ENCODE measurements at places on chromosomes 13 and 19.

- H3K27me3 ChIP-seq: no peaks in the 10 kb centered on the region
- no peak overlapping the region for H3K4me3 ChIP-seq
- no peak for DNase-seq
Measured at GRCh38 chr13:111634410-111634809, 314.0 kb downstream of the TEX29 start.

DNA sequence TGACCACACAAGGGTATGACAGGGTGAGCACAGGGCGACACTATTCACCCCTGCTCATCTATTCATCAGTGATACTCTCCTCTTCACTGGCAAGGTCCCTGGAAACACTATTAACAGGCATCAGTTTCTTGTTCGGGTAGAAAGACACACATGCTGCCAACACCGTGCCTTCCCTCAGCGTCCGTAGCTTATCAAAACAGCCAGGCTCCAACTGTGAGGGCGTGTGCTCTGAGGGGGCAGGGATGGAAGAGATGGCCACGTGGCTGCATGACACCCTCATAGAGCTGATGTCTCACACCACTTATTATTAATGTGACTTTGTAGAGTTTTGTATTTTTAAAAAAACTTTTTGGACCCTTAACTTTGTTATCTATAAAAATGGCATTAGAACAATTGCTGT lies 160.3 kb downstream of the ITGBL1 start:
- no peaks in the 10 kb centered on the region for H3K4me1 ChIP-seq
- no peak overlapping the region for H3K4me3 ChIP-seq
- H3K27me3 ChIP-seq: peaks cover under 1% of the 10 kb centered on the region
- DNase-seq: no peak
- no peak overlapping the region for H3K27ac ChIP-seq

DNA sequence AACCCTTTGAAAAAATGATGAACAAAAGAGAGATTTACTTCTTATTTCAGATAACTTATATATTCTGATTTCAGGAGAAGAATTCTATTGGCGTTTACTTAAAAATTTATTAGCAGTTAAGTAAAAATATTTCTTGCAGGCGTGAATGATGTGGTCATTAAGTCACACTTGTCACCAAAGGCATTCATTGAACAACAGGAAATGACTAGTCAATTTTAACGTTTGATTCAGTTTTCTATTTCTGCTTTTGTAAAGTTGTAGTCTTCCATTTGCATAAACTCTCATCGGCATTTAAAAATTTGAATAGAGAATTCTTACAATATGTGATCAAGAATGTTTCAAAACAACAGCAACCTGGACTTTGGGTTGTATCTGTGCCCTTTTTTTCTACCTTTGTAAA lies 83.4 kb downstream of the GPR12 start:
- DNase-seq: no peak
- no peak overlapping the region for H3K4me3 ChIP-seq
- H3K4me1 ChIP-seq: no peaks in the 10 kb centered on the region
- H3K27me3 ChIP-seq: peaks cover 10% of the 10 kb centered on the region
- no peak overlapping the region for H3K27ac ChIP-seq

- H3K27ac ChIP-seq: peak overlapping the region; percentile 60
- peak overlapping the region; percentile 63 for H3K4me3 ChIP-seq
- peak; percentile 71 for DNase-seq
- no peaks in the 10 kb centered on the region for H3K36me3 ChIP-seq
- H3K4me1 ChIP-seq: peaks cover 19% of the 10 kb centered on the region
- H3K27me3 ChIP-seq: peaks cover 11% of the 10 kb centered on the region
Measured at GRCh38 chr19:38263689-38264485, 486 bp upstream of the SPINT2 start.

GRCh38 chr13:59625111-59625510 lies 538.6 kb downstream of the DIAPH3 start:
- no peak overlapping the region for H3K4me3 ChIP-seq
- H3K27ac ChIP-seq: no peak overlapping the region
- no peak for DNase-seq
- H3K4me1 ChIP-seq: no peaks in the 10 kb centered on the region
- peaks cover 7% of the 10 kb centered on the region for H3K27me3 ChIP-seq

DNA sequence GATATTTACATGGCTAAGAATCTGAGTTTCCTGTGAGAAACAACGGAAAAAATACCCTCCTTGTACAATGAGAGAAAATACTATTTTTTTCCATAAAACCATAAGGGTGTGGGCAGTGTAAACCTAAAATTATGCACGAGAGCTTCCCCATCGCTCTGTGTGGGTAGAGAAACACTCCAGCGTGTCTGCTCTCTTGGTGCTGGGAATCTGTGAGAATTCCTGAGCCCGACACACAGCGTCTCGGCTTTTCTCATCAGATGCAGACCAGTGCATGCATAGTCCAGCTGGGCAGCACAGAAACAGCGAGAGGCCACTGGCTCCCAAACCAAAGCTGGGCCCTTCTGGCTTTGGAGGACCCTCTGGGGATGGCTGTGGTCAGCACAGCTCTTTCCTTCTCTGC lies 12.0 kb downstream of the PLPP2 start:
- peaks cover 13% of the 10 kb centered on the region for H3K27me3 ChIP-seq
- no peaks in the 10 kb centered on the region for H3K36me3 ChIP-seq
- H3K27ac ChIP-seq: no peak overlapping the region
- H3K4me1 ChIP-seq: no peaks in the 10 kb centered on the region
- no peak for DNase-seq

DNA sequence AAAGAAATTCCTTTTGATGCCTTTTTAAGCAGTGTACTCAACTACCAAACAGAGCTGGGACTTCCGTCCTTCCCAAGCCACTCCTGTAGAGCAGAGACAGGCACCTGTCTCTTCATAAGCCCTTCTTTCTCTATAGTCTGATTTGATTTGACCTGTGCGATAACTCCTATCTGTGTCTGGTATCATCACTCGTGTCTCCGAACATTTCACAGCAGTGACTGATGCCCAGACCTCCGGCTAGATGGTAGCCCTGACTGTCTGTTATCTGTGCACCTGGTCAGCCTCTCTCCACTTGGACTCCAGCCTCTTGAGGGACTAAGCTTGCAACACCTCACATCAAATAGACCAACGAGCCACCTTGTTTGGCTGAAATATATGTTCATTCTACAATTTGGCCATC lies 316.2 kb upstream of the ZNF507 start:
- H3K27me3 ChIP-seq: no peaks in the 10 kb centered on the region
- no peak overlapping the region for H3K27ac ChIP-seq
- H3K36me3 ChIP-seq: no peaks in the 10 kb centered on the region
- H3K4me1 ChIP-seq: no peaks in the 10 kb centered on the region

- no peaks in the 10 kb centered on the region for H3K36me3 ChIP-seq
- no peak for DNase-seq
- H3K4me3 ChIP-seq: peak overlapping the region; percentile 85
- peak overlapping the region; percentile 90 for H3K27ac ChIP-seq
- peaks cover 33% of the 10 kb centered on the region for H3K4me1 ChIP-seq
Measured at GRCh38 chr19:1861599-1862031, 1.8 kb downstream of the KLF16 start.

GRCh38 chr13:113140677-113141600 lies 17.5 kb upstream of the PROZ start:
- H3K4me1 ChIP-seq: no peaks in the 10 kb centered on the region
- no peaks in the 10 kb centered on the region for H3K36me3 ChIP-seq
- H3K27ac ChIP-seq: no peak overlapping the region
- no peak overlapping the region for H3K4me3 ChIP-seq
- no peak for DNase-seq

DNA sequence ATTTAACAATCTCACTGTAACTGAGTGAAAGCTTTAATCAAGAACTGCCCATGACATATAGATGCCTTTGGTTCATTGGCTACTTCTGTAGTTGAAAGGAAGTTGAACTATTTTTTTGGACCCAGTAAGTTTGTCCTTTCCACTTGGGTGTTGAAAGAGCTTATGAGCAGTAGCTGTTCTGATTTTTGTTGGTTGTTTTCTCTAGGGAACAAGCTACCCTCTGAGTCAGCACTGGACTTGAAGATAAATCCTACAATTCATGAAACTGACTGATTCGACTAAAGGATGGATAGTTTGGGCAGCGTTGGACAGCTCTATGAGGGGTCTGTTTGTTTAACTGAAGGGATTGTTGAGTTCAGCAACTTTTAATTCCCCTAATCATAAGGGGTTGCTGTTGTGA lies 101.0 kb downstream of the PAN3 start:
- H3K4me3 ChIP-seq: no peak overlapping the region
- no peak overlapping the region for H3K27ac ChIP-seq
- DNase-seq: no peak
- H3K27me3 ChIP-seq: no peaks in the 10 kb centered on the region

GRCh38 chr13:104759069-104759468 lies 1692.9 kb upstream of the SLC10A2 start:
- H3K27ac ChIP-seq: no peak overlapping the region
- H3K36me3 ChIP-seq: no peaks in the 10 kb centered on the region
- H3K27me3 ChIP-seq: no peaks in the 10 kb centered on the region
- H3K4me1 ChIP-seq: no peaks in the 10 kb centered on the region
- no peak for DNase-seq

- H3K27ac ChIP-seq: no peak overlapping the region
- peaks cover 24% of the 10 kb centered on the region for H3K27me3 ChIP-seq
- no peaks in the 10 kb centered on the region for H3K4me1 ChIP-seq
- no peak overlapping the region for H3K4me3 ChIP-seq
Measured at GRCh38 chr13:27012482-27013197, 159.0 kb downstream of the USP12 start.

DNA sequence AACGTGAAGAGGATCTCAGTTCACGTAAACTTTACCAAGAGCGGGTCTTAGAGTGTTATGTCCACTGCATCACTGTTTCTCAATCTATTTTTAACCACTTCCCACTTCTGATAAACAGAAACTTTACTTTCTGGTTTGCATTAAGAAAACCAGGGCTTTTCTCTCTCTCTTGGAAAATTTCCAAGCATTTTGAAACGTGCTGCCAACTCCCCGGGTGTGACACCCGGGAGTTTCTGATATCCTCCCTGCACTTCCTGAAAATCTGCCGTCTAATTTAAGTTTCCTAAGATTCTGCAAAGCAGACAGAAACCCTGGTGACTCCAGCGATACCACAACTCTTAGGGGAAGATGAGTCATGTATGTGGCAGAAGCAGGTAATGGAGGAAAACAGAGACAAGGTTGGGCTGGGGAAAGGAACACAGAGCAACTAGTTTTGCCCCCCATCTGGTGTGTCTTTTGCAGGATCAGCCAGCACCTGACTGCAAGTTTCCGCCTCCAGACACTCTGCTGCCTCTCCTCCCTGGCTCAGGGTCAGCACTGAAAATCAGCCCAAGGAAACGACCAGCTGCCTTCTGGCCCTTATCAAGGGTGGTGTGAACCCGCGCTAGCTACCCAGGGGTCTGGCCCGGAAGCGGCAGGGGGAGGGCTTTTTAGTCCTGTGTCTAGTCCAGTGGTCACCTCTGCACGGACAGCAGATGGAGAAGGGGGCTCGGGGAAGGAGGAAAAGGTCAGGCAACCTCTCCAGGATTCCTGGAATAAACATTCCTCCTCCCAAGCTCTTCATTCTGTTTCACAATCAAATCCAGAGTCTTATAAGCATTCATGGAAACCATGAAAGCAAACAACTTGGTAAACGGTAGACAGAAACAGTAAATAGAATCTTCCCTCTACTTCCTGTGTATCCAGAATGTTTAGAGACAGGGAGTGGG lies 11.3 kb upstream of the FFAR2 start:
- peak overlapping the region; percentile 75 for H3K27ac ChIP-seq
- H3K27me3 ChIP-seq: peaks cover 28% of the 10 kb centered on the region
- peak overlapping the region; percentile 59 for H3K4me3 ChIP-seq
- H3K36me3 ChIP-seq: no peaks in the 10 kb centered on the region
- peak; percentile 63 for DNase-seq
- H3K4me1 ChIP-seq: peaks cover 20% of the 10 kb centered on the region

- no peak overlapping the region for H3K4me3 ChIP-seq
- no peak for DNase-seq
- no peaks in the 10 kb centered on the region for H3K27me3 ChIP-seq
Measured at GRCh38 chr19:49911381-49912145, 14.9 kb upstream of the IL4I1 start.

DNA sequence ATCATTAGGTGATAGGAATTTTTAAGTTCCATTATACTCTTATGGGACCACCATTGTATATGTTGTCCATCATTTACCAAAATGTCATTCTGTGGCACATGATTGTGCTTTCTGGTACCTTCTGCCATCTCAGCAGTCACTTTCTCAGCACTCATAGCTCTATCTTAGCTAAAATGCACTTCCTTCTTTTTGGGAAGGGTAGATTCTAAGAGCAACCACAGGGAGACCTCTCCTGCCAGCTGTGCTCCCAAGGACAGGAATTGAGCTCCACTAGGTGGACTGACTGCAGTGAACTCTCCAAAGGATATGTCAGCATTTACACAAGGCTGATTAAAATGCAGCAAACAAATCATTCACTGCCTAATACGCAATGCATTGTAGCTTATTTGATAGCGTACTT lies 91.8 kb upstream of the OBI1 start:
- peaks cover 9% of the 10 kb centered on the region for H3K27me3 ChIP-seq
- no peaks in the 10 kb centered on the region for H3K36me3 ChIP-seq
- DNase-seq: no peak
- H3K4me3 ChIP-seq: no peak overlapping the region

DNA sequence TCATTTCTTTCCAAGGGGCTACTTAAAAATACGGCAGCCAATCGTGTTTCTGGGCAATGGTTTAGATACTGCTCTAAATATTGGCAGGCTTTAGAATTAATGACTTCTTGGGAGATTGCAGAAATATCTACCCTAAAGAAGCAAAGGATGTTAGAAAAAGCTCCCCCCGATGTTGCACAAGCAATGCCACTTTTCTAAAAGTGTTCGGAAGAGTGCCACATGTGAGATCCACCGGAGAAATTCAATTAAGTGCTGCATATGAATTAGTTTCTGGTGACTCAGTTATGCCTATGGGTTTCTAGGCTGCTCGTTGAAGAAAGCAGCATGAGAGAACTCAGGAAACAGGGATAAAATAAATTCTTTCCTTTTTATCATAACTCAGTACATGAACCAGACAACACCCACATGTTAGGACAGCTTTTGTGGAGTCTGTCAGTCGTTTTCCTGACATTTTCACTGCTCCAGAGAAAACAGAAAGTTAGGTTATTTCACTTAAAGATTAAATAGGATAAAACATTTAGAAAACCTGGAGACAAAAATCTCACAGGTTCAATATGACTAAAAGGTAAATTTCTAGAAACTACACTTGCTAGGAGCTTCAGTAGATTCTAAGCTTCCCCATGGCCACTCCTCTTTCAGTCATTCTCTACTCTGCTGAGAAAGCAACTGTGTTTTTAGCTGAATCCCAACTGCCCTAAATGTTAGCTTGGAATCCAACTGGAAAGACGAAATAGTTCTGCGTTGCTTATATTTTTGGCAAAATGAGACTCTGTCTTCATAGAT lies 244.7 kb downstream of the DCLK1 start:
- H3K4me3 ChIP-seq: no peak overlapping the region
- no peaks in the 10 kb centered on the region for H3K4me1 ChIP-seq
- no peaks in the 10 kb centered on the region for H3K36me3 ChIP-seq
- H3K27me3 ChIP-seq: no peaks in the 10 kb centered on the region
- no peak overlapping the region for H3K27ac ChIP-seq
- DNase-seq: no peak
